ENCODE measurements at places on chromosomes 2 and 18.
A peak's percentile ranks its signal among the peaks of the same experiment; 100 is the strongest.

DNA sequence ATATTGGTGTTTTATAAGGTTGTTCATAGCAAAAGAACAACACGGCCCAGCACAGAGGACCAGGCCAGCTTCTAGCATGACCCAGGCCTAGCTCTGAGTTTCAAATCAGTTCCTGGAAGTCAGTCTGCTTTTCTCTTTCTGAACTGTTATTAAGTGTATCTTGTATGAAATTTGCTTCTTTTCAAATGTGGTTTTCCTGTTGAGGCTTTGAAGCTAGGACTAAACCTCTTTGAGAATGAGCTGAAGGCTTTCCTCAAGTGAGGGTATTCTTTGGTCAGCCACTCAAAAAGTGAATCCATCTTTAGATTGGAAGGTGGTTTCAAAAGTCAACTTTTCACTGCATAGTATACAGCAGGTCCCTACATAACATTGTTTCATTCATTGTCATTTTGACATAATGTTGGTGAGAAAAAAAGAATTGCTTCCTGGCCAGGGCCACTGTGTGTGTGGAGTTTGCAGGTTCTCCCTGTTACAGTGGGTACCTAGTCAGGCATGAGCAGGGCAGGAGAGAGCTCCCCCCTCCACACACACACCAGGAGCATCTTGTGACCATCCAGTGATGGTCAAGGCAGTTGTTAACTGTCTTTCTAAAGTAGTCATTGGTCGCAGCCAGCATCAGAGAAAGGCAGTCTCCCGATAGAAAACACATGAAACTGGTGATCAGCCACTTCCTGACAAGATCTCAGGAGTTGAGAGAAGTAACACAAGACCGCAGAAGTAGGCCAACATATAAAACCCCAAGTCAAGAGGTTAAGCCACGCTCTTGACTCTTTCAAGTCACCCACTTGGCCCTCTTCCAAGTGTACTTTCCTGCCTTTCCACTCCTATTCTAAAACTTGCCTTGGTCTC is 6.7 kb upstream of the ACAA2 start:
- no peak for DNase-seq

DNA sequence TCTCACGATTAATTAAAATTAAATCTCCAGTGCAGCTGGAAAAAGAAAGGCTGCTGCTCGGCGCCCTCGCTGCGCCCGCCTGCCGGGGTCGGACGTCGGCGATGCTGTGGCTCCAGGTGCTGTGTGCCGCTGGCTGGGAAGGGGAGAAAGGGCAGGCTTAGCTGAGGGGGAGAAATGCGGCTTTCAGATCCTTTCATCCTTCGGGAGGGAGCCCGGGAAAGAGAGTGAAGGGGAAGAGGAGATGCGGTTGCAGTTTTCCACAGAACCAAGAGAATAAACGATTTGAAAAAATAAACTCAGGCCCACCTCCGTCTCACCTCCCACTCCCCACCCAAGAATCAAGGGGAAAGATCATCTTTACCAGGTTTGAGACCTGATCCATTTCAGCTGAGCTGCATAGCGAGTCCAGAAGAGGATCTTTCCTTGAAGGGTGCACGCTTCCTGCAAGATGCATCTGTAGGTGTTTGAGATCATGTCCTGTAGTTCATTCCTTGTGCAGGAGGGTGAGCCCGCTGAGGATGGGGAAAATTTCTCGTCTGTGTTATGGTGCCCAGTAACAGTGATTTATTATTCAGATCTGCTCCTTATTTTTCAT is 495 bp downstream of the TMEM169 start:
- peak; percentile 73 for DNase-seq

DNA sequence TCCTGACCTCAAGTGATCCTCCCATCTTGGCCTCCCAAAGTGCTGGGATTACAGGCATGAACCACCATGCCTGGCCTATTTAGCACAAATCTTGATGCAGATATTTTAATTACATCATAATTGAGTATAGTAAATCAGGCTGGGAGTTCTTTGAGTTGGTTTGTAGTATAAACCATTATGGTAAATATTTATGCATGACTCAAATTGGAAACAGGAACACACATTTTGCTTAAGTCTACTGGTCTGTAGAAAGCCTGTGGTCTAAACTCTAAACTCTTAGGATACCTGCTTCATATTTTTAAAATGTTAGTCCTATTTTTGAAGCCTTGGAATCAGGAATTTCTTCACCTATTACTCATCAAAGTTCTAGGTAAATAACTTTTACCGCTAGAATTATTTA is 16.8 kb downstream of the ASXL3 start:
- DNase-seq = no peak

DNA sequence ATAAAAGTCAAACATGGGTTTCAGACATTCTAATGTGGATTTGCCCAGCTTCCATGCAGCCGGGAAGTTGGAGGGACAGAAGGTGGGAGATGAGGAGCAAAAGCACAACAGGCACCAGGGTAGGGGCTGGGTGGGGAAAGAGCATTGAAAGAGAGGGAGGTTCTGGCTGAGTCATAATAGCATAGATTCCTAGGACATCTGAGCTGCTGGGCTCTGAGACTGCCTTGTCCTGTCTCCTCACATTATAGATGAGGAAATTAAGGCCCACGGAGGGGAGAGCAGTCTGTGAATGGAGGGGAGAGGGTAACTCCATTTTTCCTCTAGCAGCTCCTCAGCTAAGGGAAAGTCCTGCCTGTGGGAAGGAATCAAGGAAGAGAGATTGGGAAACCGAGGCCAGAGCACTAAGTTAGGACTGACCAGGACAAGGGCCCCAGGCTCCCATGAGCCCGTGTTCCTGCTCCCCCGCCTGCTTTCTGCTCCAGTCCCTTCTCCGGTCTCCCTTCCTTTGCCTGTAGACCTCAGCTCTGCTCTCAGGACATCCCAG is 26.2 kb downstream of the SH2D6 start:
- DNase-seq = no peak

GRCh38 chr18:49646873-49647272 is 85.0 kb downstream of the LIPG start:
- DNase-seq = no peak

GRCh38 chr2:170996316-170996715 is 67.3 kb downstream of the GORASP2 start:
- DNase-seq = no peak

DNA sequence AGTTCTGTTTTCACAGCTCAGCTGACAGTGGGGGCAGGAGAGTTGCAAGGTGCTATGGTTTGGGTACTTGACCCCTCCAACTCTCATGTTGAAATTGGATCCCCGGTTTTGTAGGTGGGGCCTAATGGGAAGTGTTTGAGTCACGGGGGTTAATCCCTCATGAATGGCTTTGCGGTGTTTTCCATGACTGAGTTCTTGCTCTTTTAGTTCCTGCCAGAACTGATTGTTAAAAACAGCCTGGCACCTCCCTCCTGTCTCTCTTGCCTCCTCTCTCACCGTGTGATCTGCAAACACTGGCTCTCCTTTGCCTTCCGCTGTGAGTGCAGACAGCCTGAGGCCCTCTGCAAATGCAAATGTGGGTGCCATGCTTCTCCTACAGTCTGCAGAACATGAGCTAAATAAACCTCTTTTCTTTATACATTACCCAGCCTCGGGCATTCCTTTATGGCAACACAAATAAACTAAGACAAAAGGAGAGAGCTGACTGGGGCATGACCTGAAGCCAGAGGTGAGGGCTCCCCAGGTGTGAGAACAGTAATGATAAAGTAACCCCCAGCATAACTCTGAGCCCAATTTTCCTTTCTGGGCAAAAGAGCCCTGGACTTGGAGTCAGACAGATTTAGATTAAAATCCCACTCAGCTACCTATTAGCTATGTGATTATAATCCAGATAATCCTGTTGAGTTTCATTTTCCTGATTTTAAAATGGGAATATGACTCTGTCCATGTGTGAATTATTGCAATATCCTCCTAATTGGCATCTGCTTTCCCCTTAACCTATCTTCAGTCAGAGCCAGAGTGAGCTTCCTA is 64.9 kb upstream of the CAPN13 start:
- peak; percentile 48 for DNase-seq

DNA sequence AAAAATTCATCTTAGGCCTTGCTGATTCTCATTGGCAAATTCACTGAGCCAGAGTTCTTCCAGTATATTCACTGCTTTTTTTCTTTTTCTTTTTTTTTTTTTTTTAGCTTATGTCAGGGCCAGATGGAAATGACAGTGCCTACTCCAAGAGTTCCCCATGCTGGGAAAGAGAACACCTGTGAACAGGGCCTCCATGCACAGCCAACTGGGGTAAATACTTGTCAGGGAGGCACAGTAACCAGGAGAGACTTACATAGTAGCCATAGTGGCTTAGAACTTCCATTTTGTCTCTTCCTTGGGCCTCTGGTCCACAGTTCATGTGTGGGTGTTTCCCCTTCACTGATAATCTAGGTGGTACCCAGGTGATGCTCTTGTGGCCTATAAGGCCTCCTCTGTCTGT is 15.2 kb upstream of the SCLY start:
- DNase-seq = no peak

DNA sequence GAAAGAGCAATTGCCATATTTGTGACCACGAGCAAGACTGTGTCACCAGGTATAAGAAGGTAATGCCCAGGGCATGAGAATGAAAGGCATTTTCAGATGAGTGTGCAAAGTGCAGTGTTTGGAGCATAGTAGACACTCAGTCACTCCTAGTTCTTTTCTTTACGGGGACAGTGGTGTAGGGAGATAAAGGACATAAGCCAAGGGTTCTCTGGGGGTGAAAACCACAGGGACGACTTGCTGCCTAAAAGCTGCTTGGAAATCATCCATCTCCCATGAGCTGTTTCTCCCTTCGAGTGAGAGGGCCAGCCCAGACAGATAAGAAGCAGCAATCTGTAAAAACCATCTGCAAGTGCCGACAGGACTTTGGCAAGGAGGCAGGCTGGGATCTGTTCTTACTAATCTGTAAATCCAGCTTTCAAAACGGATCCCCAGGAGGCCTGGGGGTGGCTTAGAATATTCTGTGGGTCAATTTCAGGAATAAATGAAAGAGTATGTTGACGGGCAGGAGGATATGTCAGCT is 221.6 kb downstream of the LPIN1 start:
- peak; percentile 55 for DNase-seq

DNA sequence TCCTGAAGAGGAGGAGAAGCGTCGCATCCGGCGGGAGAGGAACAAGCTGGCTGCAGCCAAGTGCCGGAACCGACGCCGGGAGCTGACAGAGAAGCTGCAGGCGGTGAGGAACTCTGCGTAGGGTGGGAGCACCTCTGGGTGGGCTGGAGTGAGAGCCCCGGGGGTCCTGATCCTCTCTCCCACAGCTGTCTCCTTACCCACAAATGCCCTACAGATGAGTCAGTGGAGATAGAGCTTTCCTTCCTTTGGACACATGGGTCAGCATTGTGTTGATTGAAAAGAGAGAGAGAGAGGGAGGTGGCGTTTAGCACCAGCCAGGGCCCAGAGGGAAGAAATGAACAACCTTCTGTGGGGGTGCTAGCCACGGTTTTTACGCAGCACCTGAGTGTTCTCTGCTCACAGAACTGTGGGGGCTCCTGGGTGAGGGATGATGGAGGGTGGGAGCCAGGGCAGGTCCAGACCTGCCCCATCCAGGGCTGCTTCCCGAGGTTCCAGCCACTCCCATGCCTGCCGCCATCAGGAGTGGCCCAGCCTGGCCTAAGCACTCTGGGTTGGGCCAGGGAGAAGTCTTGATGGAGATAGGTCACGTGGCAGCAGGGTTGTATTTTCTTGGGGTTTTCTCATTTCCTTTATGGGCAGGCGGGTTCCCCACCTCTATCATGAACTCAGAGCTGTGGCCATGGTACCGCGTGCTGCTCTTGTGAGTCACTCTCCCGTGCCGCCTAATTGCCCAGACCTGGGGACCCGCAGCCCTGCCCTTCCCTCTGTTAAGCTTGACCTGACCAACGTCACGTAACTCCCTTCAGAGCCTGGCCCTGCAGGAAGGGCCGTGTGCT is 16.3 kb downstream of the FOSL2 start:
- no peak for DNase-seq

DNA sequence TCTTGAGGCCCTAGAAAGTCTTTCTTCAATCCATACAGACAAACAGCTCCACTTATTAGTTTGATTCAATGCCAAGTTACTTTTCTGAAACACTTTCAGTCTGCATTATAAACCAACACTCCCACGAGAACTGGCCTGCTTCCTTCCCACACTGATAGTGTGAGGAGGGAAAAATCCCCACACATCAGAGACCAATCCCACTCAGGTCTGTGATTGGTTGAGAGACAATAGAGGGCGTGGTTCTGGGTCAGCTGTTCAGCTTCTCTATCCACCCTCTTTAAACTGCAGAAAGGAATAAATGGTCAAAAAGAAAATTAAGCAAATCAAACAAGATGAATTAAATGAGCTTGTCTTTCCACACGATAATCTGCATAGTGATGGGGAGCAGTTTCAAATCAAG is 152.5 kb downstream of the NRP2 start:
- DNase-seq = peak; percentile 53

GRCh38 chr18:34773961-34774766 is 64.1 kb downstream of the DTNA start:
- DNase-seq = peak; percentile 23

DNA sequence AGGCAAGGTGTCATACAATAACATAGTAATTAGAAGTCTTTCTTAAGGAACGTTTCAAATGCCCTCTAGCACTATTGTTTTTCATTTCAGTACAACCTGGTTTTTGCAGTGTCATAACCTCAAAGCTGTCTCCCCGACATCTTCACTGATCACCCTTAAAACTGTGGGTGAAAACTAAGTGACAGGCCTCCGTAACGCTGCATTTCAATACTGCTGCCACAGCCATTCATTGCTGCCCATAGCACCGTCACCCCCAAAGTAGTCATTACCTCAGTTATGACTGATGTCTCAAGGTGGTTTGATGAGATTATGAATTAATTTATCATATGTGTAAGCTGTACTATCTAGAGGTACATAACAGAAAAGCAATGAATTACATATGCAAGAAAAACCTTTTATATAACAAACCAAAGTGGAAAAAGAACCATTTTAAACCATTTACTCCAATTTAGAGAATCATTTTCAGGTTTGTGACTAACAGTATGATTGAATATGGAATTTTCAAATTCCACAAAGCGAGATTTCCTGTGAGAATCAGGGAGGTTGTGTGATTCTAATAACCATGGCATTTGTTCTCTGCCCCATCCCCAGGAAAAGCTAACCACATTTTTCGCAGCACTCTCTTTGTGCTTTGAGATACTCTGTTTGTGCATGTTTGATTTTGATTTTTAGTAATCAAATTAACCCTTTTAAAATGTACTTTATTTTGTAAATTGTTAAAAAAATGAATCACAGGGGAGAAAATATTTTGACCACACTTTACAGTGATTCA is 263.0 kb downstream of the PTGR3 start:
- DNase-seq = no peak

DNA sequence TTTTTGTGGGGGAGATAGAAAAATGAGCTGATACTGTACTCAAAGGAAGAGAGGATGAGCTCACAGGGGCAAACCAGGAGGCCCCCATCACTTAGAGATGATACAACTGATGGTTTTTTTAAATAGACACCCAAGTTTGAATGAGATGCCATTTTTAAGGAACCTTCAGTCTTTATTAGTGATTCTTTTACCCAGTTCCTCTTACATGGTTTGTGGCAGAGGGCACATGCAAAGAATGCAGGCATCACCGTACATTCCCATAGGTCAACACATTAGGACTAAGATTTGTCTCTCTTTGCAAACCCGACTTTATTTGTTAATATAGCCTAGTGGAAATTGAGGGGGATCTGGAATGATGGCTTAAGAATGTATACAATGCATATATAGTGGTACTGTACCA is 250.9 kb downstream of the ASXL3 start:
- no peak for DNase-seq

- no peak for DNase-seq
Measured at GRCh38 chr2:26595146-26595545, 46.0 kb downstream of the CIB4 start.

- DNase-seq = no peak
Measured at GRCh38 chr2:166568409-166568808, 74.4 kb upstream of the SCN7A start.

Measured in kidney (tissue), 22 donors.